ENCODE measurements at places on chromosomes 13 and 19.

- DNase-seq: no peak
Observed at GRCh38 chr13:100483841-100484381, 104.7 kb downstream of the GGACT start.

DNA sequence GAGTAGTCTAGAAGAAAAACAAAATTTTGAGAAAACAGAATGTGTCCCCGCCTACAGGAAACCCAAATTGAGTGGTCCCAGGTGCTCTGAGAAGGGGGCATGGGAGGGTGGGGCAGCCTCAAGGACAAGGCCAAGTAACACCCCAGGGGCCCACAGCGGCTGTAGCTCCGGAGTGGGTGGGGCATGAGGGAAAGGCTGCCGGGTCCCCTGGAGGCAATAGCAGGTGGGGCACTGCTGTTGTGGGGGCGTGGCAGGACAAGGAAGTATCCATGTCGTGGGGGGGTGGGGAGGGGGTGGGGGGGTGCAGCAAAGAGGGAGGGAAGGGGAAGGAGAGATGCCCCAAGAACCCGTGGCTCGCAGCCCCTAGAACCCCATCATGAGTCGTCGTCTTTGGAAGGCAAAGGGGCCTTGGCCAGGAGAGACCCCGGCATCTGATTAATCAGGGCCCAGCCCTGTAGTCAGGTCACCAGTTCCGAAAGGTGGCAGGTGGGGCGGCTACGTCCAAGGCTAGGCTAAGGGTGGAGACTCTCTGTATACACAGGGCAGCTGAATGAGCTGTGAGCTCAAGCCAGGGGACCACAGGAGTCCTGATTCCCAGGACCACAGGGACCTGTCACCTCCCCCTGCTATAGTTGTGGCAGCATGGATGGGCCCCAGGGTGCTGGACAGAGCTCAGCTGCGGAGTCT, 7.5 kb upstream of the ISYNA1 start:
- no peak for DNase-seq

DNA sequence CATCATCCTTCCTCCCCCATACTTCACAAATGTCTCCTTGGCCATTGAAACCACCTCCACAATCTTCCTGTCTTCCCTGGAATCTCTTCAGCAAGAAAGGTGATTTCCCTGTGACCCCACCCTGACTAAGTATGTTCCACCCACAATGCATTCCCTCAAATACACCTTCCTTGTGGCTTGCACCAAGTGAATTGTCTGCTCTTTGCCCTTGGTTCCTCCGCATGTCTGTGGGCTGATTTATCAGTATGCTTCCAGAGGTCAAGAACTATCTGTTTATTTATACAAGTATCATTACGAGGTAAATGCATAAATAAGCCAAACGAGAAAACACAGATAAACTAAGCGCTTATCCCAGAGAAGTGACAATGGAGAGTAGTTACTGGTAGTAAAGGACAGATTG, 45.4 kb upstream of the POMP start:
- no peak for DNase-seq

- no peak for DNase-seq
Observed at GRCh38 chr13:72383646-72384045, 343.8 kb downstream of the MZT1 start.

DNA sequence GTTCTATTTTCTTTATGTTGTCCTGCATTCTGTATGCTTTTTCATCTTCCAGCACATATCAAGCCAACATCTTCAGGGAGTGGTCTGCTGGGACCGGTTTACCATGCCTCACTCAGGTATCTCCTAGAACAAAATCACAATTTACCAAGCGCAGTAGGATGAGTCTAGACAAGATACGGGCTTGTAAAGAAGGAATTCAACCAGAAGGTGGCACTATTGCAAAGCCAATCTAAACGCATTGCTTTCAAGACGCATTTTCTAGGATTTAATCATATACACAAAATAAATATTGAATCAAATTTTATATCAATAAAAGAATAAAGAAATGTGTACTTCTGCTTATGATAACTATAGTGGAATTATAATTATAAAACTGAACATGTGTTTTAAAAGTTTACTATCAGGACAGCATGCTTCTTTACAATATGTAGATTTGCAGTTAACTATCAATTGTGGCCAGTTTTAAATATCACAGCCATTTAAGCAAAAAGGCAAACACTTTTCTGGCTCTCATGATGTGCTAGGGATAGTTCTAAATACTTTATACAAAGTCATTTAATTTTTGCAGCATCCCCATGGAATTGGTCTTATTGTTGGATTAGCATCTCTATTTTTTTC, 16.1 kb upstream of the TPP2 start:
- DNase-seq: no peak

GRCh38 chr13:22929381-22930126, 251.2 kb upstream of the SGCG start:
- DNase-seq: no peak

DNA sequence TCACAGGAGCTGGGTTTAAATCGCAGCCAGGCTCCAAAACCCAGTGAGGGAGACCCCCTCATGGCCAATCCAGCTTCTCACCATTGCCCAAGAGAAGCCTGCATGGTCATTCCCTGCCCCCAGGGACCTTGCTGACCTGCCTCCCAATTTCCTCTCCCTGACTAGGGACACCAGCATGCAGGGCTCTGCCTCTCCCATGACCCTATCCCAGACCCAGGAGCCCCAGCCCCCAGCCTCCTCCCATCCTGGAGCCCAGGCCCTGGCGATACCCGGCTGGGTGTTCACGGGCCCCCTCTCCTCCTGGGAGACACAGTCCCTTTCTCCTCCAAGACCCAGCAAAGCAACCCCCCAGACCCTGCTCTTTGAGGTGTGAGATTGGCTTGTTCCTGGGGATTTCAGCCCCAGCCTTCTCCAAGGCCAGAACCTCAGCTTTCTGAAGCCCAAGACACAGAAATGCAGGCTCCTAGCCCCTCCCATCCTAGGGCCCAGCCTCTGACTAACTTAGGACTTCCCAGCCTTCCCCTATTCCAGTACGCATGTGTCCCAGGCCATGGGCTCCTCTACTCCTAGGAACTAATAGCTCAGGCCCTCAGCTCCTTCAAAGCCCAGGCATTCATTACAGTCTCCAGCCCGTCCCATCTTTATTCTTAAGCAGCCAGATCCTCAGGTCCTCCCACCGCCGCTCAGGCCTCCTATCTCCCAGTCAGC, 1.1 kb downstream of the GYS1 start:
- no peak for DNase-seq

- DNase-seq: no peak
Observed at GRCh38 chr19:39828015-39828653, 5.8 kb downstream of the DYRK1B start.

- DNase-seq: no peak
Observed at GRCh38 chr19:57037556-57037955, 82.2 kb upstream of the USP29 start.

- no peak for DNase-seq
Observed at GRCh38 chr13:106858903-106859532, 291.1 kb upstream of the ARGLU1 start.

GRCh38 chr13:27201661-27202060, 30.1 kb upstream of the USP12 start:
- no peak for DNase-seq

- no peak for DNase-seq
Observed at GRCh38 chr19:57406516-57407123, 4.3 kb upstream of the ZNF17 start.

- DNase-seq: no peak
Observed at GRCh38 chr19:18915639-18916038, 3.5 kb downstream of the COPE start.

GRCh38 chr13:73720216-73720840, 413.9 kb downstream of the KLF12 start:
- DNase-seq: no peak

DNA sequence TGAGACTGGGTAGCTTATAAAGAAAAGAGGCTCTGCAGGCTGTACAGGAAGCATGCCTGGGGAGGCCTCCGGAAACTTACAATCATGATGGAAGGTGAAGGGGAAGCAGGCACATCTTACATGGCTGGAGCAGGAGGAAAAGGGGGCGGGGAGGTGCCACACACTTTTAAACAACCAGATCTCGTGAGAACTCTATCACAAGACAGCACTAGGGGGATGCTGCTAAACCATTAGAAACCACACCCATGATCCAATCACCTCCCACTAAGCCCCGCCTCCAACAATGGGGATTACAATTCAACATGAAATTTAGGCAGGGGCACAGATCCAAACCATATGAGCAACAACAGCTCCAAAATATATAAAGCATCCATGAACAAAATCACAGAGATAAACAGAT, 46.5 kb upstream of the GTF2F2 start:
- DNase-seq: no peak
